GM12864 (cell line): ENCODE measurements at places on chromosomes 5 and 9.

GRCh38 chr9:112487008-112487798 lies 576 bp downstream of the KIAA1958 start:
- no peak for DNase-seq

DNA sequence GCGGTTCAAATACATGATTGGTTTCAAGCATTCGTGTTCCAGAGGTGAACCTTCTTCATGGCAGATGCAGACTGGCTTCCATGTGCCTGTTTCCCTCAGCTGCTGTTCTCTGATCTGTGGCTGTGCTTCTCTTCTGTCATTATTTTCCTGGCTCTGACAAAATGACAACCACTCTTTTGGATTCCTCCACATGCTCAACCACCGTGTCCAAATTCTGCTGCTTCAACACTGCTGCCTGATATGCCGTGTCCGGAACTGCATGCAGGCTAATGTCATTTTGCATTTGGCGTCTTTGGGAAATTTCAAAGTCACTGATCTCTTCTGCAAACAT lies 368.7 kb upstream of the ZNF608 start:
- DNase-seq: no peak

- no peak for DNase-seq
Measured at GRCh38 chr9:23542438-23542837, 283.6 kb downstream of the ELAVL2 start.

DNA sequence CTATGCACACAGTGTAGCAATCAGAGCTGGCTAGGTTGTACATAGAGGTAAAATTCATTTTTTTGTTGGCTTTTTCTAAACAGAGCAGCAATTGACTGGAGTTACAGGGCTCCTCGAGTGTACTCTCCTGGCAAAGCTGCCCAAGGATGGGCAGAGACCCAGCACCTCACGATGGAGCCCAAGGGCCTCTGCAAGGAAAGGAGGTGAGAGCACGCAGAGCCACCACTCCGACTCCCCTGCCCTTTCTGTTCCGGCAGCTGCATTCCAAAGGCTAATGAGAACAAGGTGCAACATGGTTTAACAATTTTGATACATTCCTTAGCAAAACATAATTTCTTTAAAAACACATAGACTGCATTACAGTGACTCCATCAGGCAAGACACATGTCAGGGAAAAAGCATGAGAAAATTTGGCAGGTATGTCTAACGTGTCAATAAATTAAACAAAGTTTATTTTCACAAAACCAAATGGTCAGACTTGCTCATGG lies 47.5 kb downstream of the SAXO1 start:
- no peak for DNase-seq

DNA sequence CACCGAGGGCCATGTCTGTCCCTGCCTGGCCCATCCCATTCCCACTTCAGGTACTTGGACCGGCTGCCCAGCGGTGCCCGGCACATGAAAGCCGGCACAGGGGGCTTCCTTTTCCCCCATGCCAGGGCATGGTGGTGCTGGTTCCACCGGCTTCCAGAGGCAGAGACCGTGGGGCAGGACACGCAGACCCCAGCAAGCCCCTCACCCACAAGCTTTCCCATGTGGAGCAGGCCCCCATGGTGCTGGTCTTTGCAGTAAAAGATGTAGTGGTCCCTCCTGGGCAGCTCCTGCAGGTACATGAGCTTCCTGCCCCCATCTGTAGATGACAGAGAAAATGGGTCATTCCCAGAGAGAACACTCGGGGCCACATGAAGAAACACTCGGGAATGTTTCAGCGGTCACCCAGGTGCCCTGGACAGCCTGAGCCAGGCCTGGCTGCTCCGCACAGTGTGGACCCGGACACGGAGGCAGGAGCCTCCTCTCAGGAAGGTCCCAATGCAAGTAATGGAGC lies 2.0 kb downstream of the OBP2B start:
- no peak for DNase-seq

DNA sequence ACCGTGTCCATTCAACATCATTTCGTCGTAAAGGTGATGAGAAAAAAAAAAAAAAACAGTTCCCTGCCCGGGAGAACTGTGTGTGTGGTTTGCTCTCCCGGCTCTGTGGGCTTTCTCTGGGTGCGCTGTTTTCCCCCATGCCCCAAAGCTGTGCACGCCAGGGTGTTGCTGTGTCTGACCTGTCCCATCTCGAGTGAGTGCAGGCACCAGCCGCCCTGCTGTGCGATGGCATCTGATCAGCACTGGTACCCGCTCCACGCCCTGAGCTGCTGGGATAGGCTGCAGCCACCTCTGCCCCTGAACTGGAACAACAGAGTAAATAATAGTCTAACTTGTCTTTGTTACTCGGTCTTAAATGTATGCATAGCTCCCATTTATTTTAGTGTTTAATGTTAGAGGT lies 33.3 kb downstream of the CEP72 start:
- no peak for DNase-seq

DNA sequence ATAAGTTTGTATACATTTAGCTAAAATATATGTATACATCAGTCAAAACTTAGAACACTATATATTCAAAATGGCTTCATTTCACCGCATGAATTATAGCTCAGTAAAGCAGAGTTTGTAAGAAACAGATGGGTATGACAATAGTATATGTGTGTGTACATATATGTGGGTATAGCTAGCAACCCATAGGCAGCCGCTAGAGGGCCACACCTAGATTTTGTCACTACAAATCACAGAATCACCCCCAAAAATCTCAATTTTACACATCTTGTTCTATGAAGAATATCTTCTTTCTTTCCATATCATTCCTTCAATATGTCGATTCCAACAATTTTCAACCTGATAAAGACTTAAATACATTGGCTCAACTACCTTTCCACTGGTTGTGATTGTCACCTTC lies 357.8 kb upstream of the CCNG1 start:
- no peak for DNase-seq

DNA sequence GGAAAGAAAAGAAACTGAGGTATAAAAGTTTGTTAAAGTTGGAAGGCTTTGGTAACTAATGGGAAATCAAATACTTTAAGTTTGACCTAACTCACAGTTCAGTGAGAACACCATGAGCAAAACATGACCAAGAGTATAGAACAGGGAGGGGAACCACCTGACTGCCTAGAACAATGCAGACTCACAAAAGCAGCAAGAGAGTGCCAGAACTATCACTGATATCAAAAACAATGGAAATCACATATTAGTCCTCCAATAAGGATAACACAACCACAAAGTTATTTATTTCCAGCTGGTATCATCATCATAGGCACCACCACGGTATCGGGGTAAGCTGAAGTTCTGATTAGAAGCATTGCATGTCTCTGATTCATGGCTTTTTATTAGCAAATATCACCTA lies 77.5 kb downstream of the TRPM6 start:
- DNase-seq: no peak

DNA sequence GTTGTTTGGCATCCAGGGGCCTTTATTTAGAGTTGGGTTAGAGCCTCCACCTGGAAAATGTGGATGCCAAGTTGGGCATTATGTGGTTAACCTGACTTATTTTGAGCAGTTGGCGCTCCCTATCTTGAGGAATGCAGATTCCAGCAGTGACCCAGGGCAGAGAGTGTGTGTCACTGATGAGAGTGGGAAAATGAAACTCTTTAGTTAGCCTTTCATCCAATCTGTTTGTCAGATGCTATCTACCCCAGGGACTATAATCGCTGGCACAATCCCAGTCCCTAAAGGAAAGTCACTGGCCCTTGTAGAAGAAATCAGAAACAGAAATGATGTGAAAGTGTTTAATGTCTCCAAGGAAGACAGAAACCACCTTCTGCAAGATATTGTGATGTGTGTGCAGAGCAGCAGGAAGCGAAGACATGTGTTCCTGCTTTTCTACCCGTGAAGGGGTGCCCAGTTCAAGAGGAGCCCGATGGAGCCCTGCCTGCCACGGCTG lies 10.2 kb upstream of the STING1 start:
- no peak for DNase-seq

DNA sequence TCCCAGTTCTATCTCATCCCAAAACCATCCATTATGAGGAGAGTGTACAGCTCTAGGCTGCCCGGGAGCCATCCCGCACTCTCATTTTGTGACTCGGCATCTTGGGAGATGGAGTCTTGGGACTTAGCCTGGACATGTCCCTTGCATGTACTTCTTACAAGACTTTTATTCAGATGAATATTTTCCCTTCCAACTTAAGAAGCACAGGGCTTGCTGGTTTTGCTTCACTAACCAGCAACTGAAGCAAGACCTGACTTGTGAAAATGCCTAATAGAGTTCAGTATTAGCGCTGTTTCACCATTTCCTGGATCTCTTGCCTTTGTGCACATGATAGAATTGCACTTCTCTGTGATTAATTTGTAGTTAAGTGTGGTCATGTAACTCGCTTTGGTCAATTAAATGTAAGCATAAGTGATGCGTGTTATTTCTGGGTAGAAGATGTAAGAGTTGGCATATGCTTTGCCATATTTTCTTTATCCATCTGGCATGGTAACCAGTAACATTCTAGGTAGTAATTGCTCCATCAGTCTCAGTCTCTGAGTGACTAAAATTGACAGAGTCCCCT lies 55.8 kb downstream of the PDCD1LG2 start:
- no peak for DNase-seq

DNA sequence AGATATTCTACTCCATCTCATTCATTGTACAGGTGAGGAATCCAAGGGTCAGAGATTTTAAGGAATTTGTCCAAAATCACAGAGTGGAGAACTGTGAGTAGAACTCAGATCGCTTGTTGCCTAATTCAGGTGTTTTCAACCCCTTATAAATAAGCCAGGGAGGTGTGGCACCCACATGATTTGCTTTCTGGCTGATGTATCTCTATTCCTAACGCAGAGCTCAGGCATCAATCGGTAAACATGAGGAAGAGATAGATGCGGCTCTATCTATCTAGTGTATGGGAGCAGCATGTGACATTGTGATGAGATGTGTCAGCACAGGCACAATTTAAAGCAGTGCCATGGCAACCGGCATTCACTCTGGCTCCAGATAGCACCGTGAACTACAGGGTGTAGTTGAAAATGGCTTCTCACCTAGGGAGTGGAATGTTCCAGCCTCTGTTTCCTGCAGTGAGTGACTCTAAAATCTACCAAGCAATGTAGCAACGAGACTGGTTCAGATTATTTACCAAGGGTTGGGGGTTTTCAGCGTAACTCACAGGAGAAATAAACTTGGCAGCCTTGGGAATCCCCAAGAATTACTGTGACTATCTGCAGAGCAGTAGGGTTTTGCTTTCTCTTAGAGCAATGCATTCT lies 53.4 kb upstream of the SUB1 start:
- no peak for DNase-seq

DNA sequence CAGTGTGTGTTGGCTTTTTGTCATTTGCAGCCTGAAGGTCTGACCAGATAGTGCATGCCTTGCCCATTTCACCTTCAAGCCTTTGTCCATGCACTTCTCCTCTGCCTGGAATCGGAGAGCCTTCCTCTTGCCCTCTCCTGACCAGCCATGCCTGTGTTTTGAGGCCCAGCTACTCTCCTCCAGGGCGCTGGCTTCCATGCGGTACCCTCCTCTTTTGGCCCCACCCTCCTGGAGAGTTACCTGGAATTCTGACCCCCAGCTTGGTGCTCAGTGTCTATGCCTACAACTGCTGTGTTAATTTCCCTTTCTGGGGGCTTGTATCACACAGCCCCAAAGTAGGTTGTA lies 52.5 kb downstream of the CXXC5 start:
- no peak for DNase-seq

DNA sequence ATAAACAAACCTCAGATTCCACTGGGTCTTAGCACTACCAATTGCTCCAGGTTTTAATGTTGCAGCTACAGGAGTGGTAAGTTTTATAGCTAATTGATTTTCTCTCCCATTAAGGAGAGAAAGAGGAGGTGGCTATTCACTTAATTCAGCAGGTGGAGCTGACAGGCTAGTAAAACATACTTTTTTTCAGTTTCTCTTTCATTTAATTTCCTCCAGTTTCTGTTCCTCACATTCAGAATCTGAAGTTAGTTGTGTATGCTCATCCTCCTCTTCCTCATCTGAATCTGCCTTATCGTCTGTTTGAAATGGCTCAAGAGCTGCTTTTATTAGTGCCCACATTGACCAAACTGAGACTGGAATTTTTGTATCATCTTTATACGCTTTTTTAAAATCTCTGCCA lies 98.0 kb downstream of the PLPPR1 start:
- no peak for DNase-seq

GRCh38 chr5:145805819-145806218 lies 29.3 kb downstream of the PRELID2 start:
- DNase-seq: no peak

DNA sequence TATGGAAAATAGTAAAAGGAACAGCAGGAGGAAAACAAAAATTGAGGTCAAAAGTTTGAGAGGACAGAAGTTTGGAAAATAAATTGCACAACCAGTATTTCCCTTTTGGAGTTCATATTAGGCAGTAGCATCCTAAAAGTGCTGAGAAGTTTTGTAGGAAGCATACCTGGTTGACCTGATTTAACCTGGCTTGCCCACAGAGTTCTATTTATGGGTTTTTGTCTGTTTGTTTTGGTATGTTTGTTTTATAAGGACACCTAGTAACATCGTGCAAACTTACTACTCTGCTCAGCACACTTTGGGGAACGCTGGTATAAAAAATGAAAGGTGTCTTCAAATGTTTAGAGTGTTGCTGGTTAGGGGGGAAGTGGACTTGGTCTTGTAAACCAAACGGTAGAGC lies 15.1 kb downstream of the ADRB2 start:
- no peak for DNase-seq
